ENCODE measurements at places on chromosomes 16 and 17.
A peak's percentile ranks its signal among the peaks of the same experiment; 100 is the strongest.

DNA sequence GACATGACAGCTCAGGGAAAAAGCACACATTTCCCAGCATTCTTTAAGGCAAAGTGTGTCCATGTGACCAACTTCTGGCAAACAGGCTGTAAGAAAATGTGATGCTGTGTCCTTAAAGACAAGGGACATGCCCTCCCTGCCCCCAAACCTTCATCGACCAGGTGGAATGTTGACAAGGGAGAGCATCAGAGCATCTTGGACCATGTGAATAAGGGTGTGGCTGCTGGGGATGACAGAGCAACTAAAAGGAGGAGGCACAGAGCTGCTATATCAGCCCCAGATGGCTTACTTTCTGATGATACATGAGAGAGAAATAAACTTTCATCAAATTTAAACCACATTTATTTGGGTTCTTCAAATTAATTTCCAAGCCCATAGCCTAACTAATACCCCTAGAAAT, 2.2 kb upstream of the ZNF23 start:
- DNase-seq: no peak

DNA sequence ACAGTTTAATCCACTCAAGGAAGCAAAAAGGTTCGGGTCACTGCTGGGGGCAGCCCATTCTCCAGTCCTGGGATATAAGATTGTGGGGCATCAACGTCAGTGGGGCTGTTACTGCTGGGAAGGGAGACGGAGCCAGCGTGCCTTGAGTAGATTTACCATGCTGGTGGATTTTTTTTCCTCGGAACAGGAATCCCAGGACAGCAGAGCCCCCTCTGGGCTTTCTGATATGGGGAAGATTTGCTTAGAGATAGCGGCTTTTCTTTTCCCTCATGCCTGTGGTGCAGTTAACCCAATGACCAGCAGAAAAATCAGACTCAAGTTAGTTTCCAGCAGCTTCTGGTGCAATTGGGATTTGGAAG, 35.4 kb downstream of the WSCD1 start:
- peak; percentile 30 for DNase-seq

DNA sequence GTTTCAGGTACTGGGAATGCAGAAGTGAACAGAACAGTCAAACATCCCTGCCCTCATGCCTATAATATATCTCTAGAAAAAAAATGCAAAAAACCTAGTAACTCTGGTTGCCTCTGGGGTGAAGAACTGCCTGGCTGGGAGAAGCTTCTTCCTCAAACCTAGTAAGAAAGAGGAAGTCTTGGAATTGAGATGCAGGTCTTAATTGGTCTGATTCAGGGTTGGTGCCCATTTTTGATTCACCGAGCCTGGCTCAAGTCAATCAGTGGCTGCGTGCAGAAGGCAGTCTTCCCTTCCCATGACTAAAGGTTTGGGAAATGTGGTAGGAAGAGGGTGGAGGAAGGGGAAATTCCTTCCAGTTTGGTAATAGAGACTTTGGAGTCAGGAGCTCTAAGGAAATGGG, 22.4 kb downstream of the CDRT15 start:
- no peak for DNase-seq

DNA sequence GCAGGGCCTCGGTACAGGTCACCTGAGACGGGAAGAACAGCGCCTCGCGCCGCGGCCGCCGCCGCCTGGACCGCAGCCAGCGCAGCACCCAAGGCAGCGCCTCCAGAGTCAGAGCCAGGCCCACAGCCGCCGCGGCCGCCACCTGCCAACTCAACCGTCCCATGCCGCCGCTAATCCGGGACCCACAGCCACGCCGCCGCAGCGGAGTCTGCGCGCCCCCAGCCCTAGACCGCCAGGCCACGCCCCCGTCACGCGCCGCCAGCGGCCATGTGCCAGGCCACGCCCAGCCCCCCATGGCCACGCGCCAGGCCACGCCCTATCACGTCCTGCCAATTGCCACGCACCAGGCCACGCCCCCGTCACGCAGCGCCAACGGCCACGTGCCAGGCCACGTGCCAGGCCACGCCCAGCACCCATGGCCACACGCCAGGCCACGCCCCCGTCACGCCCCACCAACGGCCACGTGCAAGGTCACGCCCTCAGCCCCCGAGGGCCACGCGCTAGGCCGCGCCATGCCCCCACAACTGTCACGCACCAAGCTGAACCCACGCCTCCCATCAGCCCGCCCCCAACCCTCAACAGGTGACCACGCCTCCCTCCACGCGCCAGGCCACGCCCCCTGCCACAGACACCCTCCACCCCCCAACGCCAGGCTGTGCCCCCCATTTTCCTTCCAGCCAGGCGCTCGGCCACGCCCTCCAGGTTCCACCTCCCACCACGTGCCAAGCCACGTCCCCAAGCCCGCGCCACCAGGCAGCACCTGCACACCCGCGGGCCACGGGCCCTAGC, at the start of gene PLD6:
Gene PLD6 (minus strand): TSS at position 210 of the 789 bp plus-strand sequence. CDS start 47 bp downstream, at position 163.
- DNase-seq: peak; percentile 95

DNA sequence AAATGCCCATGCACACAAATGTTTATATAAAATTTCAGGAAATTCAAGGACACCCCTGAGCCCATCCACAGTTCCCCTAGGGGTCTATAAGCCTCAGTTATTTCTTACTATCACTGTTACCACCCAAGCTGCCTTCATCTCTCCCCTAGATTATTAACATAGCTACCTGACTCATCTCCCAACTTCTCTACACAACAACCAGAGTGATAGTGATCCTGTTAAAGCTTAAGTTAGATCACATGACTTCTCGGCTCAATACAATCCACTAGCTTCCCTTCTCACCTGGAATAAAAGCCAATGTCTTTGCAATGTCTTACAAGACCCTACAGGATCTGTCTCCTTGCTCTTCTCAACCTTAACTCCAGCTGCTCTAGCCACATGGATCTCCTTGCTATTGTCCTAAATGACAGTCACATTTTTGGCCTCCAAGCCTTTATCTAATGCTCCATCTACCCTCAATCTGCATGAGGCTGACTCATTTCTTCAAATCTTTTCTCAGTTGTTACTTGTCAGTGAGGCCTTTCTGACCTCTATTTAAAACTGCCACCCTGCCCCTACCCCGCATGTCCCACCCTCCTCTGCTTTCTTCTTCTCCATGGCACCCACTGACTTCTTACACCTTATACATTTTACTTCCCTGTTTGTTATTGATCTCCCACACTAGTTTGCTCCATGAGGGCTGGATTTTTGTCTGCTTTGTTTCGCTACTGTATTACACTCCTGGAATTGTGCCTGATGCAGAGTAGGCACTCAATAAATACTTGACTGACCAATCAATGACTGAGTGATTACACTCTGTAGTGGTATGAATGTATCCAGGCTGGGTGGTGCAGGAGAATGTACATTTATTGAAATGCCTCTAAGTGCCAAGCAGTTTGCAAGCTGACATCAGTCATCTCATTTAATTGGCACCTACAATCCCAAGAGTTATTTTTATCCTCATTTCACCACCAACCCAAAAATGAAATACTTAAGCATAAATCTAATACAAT, 5.2 kb upstream of the LIG3 start:
- no peak for DNase-seq

GRCh38 chr17:2011411-2012371, 13.4 kb downstream of the RTN4RL1 start:
- no peak for DNase-seq

- no peak for DNase-seq
Measured at GRCh38 chr16:52578007-52578828, 31.3 kb upstream of the TOX3 start.

Measured in mesenteric fat pad (tissue), 1 donor.